ENCODE measurements at places on chromosomes 16 and 17. TPM values are rescaled to one million over a fixed set of nuclear protein-coding genes. Genes with fewer than 3 reads are reported as not detected.

The TAC4 gene
- total RNA-seq = not detected

The PEX12 gene
- 4.4 TPM for total RNA-seq

The ANKRD40CL gene
- not detected for total RNA-seq

The TNP2 gene
- total RNA-seq = not detected

The HSDL1 gene
- 12.2 TPM for total RNA-seq

The MYH1 gene
- not detected for total RNA-seq

The KRTAP9-8 gene
- total RNA-seq = not detected

The PRR35 gene
- total RNA-seq = 0.10 TPM

The CACNG1 gene
- not detected for total RNA-seq

The RUNDC3A gene
- 0.64 TPM for total RNA-seq

The BRIP1 gene
- 15.5 TPM for total RNA-seq

The ZNF174 gene
- 12.6 TPM for total RNA-seq

The CACNG4 gene
- total RNA-seq = not detected

The EFNB3 gene
- total RNA-seq = 0.05 TPM

The EVPL gene
- total RNA-seq = 0.07 TPM

The HOXB2 gene
- 38.1 TPM for total RNA-seq

The TLK2 gene
- 50.5 TPM for total RNA-seq

The STX1B gene
- total RNA-seq = 1.5 TPM

The MARCHF10 gene
- total RNA-seq = not detected

The CA10 gene
- total RNA-seq = not detected

The SP6 gene
- total RNA-seq = not detected

The ASPA gene
- total RNA-seq = not detected

The QPRT gene
- 8.0 TPM for total RNA-seq

The STH gene
- not detected for total RNA-seq

The KIFC3 gene
- not detected for total RNA-seq

The ELOB gene
- total RNA-seq = 263 TPM

The TBC1D3I gene
- total RNA-seq = 0.69 TPM

The SULT1A3 gene
- total RNA-seq = 29.2 TPM

The SEPTIN12 gene
- not detected for total RNA-seq

The PNMT gene
- not detected for total RNA-seq
